NCI-H526 (cell line): ENCODE measurements at places on chromosomes 12 and 14.

DNA sequence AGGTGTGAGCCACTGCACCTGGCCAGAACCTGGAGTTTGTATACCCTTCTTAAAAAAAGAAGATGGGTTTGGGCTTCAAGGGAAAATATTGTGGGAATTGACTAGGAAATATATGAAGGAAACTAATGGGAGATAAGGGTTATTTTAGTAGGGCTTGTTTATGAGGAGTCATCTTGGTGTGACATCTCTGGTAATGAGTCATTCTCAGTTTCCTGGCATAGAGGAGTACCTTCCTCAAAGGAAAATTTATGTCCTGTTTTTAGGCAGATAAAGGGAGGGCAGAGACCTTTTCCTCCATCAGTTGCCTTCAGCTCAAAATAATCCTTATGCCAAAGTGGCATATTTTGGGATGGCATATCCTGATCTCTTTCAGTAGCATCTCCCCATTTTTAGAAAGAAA, 30.6 kb upstream of the NFKBIA start:
- DNase-seq: no peak

GRCh38 chr12:52213564-52214420, 19.3 kb upstream of the KRT7 start:
- DNase-seq: peak; percentile 86

- no peak for DNase-seq
Measured at GRCh38 chr12:121512561-121512960, 68.3 kb downstream of the KDM2B start.

- DNase-seq: peak; percentile 78
Measured at GRCh38 chr12:120903412-120904196, 554 bp downstream of the SPPL3 start.

- DNase-seq: no peak
Measured at GRCh38 chr14:63157195-63157594, 47.0 kb upstream of the RHOJ start.

GRCh38 chr12:20429852-20430251, 61.5 kb downstream of the PDE3A start:
- DNase-seq: no peak

GRCh38 chr14:95756127-95756526, 42.2 kb upstream of the TCL1A start:
- DNase-seq: no peak

DNA sequence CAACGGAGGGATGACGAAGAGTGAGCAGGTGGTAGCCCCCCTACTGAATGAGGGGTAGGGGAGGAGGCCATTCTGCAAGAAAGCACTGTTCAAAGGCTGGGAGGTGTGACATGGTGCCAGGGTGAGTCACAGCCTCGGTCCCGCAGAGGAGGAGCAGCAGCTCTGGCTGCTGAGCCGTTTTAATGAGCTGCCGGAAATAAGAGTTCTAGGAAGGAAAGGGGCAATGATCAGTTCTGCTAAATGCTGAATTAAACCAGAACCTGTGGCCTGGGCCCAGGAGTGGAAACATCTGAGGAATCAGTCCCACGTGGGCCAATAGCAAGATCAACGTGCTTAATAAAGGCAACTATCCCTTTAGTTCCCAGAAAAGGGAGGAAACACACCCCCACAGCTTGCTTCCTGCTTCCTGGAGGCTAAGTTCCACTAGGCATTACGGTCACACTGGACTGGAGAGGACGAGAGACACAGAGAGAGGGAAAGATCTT, 3.6 kb downstream of the ABCD4 start:
- no peak for DNase-seq

- peak; percentile 0 for DNase-seq
Measured at GRCh38 chr14:71855399-71856036, 76.7 kb upstream of the RGS6 start.

DNA sequence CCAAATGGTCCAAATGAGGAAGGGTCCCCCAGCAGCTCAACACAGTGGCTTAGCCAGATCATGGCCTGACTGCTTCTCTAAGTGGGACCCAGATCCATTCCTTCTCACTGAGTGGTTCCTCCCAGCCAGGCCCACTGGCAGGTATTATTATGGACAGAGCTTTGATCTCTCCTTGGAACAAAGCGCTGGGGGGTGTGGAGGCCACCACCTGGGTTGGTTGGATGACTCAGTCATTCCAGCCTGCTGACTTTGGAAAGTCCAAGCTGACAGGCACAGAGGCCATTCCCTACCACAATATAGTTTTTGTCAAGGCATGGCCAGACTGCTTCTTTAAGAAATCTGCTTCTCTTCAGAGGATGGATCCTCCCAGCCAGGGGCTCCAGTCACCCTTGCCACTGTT, 341.1 kb downstream of the BTG1 start:
- no peak for DNase-seq

DNA sequence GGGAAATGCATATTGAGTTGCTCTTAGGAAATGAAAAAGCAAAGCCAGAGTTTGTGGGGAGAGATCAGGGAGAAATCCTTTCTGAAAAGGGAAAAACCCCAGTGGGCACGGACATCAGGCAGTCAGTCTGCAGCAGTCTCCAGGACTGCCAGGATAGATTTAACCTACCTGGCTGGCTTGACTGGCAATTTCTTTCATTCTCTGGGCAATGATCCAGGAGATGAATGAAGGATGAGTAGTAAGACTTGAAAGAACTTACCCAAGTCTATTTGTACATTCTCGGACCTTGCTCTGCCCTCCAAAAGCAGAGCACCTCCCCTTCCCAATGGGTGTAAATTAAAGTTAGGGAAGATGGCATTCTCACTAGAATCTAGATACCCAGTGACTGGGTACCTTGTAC, 42.9 kb downstream of the CMAS start:
- no peak for DNase-seq
